ENCODE measurements at places on chromosomes 1 and 21.

GRCh38 chr1:23417570-23417969, 7.0 kb downstream of the TCEA3 start:
- no peak overlapping the region for H3K27ac ChIP-seq
- peaks cover 9% of the 10 kb centered on the region for H3K4me1 ChIP-seq
- H3K36me3 ChIP-seq = peaks cover 11% of the 10 kb centered on the region
- H3K4me3 ChIP-seq = no peak overlapping the region
- no peak for DNase-seq
- no peaks in the 10 kb centered on the region for H3K27me3 ChIP-seq

DNA sequence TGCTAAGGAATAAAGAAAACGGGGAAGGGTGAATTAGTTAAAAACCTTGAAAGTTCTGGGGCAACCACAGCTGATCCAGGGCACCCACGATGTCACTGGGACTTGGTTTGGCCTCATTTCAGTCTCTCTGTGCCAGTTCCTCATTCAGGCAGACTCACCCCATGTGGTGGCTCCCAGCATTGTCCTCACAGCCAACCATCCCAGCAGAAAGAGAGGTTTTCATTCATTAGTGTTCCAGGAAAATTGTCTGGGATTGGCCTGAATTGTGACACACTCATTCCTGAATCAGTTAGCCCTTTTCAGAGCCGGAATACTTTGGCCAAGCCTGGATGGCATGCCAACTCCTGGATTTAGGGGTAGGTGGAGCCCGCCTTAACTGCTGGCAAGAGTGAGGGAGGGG, 367.7 kb downstream of the PRDM2 start:
- no peak overlapping the region for H3K4me3 ChIP-seq
- no peak overlapping the region for H3K27ac ChIP-seq
- H3K36me3 ChIP-seq = no peaks in the 10 kb centered on the region
- no peaks in the 10 kb centered on the region for H3K27me3 ChIP-seq

GRCh38 chr1:94989398-94989797, 62.5 kb upstream of the CNN3 start:
- H3K27ac ChIP-seq = no peak overlapping the region
- no peak overlapping the region for H3K4me3 ChIP-seq
- no peaks in the 10 kb centered on the region for H3K27me3 ChIP-seq
- no peak for DNase-seq

DNA sequence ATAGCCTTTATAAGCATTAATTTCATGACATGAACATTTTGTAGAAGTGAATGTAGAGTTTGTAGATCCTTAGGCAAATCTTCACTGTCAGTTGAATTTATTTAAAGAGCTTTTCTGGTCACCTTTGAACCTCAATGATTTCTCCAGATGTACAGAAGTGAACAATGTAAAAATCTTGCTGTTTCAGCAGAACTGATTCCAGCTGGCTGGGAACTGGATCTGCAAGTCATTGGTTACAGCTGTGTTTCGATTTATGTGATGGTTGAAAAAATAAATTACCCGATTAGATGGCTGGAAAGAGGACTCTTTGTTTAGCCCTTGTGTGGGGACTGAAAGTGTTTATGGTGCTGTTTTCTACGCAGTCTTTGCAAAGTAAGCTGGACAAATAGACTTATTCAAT, 849.8 kb downstream of the USP25 start:
- H3K27ac ChIP-seq = peak overlapping the region; percentile 27
- peaks cover 16% of the 10 kb centered on the region for H3K4me1 ChIP-seq
- no peak for DNase-seq
- no peaks in the 10 kb centered on the region for H3K27me3 ChIP-seq
- peak overlapping the region; percentile 35 for H3K4me3 ChIP-seq

DNA sequence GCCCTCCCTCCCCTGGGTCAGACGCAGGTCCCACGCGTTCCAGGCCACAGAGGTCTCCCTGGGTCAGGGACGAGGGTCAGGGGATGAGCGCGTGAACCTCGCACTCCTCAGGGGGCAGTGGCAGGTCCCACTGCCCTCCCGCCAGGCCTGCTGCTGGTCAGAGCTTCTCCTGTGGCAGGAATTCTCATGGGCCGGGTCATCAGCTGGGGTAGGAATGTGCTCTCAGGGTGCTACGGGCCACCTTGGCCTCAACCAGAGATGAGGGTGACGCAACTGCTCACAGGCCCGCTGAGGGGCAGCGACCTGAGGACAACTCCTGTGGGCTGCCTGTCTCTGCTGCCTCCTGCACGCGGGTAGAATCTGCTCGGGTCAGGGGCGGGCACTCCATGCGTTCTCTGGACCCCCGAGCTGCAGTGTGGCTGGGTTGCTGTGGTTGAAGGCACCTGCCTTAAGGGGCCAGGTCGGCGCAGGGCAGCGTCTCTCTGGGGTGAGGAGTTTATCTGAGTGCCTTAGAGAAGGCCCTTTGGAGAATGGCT, 128.8 kb downstream of the PRDM16 start:
- no peak overlapping the region for H3K4me3 ChIP-seq
- no peaks in the 10 kb centered on the region for H3K27me3 ChIP-seq
- no peak for DNase-seq
- H3K36me3 ChIP-seq = no peaks in the 10 kb centered on the region
- peaks cover 85% of the 10 kb centered on the region for H3K4me1 ChIP-seq

DNA sequence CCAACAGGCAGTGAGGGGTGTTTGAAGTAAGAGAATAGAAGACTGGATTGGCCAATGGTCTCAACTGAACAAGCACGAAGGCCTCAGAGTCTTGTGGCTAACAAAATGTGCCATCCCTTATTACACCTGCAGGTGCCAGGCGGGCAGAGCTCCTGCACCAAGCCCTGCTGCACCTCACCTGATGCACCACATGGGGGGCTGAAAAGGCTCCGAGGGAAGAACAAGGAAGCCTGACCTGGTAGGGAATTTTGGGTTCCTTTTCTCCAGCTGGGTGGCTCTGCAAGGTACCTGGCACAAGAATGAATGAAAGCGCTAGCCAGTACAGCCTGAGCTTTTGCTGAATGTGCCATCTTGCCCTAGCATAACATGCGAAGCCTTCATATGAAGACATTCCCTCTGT, 9.7 kb downstream of the HSD3B1 start:
- DNase-seq = no peak
- H3K4me3 ChIP-seq = no peak overlapping the region
- no peaks in the 10 kb centered on the region for H3K4me1 ChIP-seq
- H3K27me3 ChIP-seq = no peaks in the 10 kb centered on the region
- no peak overlapping the region for H3K27ac ChIP-seq

- H3K4me3 ChIP-seq = no peak overlapping the region
- no peaks in the 10 kb centered on the region for H3K27me3 ChIP-seq
- DNase-seq = no peak
- no peaks in the 10 kb centered on the region for H3K36me3 ChIP-seq
Observed at GRCh38 chr1:151936653-151937052, 27.3 kb upstream of the THEM4 start.

DNA sequence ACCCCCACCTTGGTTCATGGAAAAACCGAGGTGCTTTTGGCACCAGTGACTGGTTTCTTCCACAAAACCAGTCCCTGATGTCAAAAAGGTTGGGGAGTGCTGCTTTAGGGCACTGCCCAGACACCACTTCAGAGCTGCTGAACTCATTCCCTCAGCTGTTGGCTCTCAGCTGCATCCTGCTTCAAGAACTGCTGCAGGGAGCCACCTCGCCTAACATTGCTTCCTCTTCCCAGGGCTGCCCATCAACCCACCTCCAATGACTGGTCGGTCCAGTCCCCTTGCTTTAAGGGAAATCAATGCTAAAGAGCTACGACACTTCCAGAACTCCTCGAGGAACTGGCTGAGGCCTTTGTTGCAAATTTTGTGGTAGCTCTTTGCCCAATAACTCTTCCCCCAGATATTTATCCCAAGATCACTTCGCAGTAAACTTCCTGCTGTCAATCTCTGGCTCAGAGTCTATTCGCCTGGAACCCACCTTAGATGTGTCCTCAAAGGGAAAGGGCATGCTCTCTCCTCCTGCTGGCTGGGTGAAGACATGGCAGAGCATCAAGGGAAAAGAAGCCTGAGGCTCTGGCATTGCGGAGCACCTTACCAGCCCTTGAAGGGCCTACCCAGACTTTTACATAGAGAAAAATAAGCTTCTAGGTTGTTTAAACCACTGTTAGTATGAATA, 29.0 kb downstream of the C1orf52 start:
- H3K4me3 ChIP-seq = no peak overlapping the region
- H3K27me3 ChIP-seq = no peaks in the 10 kb centered on the region
- no peaks in the 10 kb centered on the region for H3K36me3 ChIP-seq
- no peak for DNase-seq

DNA sequence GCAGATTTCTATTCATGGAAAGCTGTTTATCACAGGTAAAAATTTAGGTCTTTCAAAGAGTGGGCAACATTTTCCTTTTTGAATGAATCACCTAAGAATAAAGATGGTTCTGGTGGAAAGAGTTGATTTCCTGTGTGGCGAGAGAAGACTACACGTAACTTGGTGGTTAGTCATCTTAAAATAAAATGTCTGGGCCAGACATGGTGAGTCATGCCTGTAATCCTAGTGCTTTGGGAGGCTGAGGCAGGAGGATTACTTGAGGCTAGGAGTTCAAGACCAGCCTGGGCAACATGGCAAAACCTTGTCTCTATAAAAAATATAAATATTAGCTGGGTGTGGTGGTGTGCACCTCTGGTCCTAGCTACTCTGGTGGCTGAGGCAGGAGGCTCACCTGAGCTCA, 65.7 kb downstream of the DISP1 start:
- H3K4me3 ChIP-seq = no peak overlapping the region
- no peaks in the 10 kb centered on the region for H3K27me3 ChIP-seq
- peaks cover 4% of the 10 kb centered on the region for H3K4me1 ChIP-seq
- H3K36me3 ChIP-seq = no peaks in the 10 kb centered on the region
- no peak for DNase-seq

- DNase-seq = no peak
- H3K27ac ChIP-seq = no peak overlapping the region
- no peak overlapping the region for H3K4me3 ChIP-seq
- H3K4me1 ChIP-seq = no peaks in the 10 kb centered on the region
Observed at GRCh38 chr1:30101487-30102227, 621.7 kb downstream of the MATN1 start.

DNA sequence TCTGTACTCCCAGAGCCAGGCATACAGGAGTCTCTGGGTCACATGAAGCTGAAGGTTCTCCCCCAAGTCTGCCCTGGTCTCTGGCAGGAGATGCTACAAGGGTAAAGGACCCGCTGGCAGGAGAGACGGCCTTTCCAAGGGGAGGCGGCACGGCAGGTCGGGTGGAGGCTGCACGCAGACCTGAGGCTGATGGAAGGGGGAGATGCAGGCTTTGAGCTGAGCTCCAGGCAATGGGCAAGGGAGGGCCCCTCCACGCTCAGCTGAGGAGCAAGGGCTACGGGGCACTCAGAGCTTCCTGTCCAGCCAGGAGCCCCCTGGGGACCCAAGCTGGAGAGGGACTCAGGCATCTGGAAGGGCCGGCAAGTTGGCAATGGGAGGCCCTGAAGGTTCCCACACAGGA, 50.3 kb downstream of the MEGF6 start:
- peaks cover 11% of the 10 kb centered on the region for H3K4me1 ChIP-seq
- no peaks in the 10 kb centered on the region for H3K36me3 ChIP-seq
- H3K27ac ChIP-seq = no peak overlapping the region
- H3K4me3 ChIP-seq = no peak overlapping the region
- no peaks in the 10 kb centered on the region for H3K27me3 ChIP-seq
- DNase-seq = no peak

DNA sequence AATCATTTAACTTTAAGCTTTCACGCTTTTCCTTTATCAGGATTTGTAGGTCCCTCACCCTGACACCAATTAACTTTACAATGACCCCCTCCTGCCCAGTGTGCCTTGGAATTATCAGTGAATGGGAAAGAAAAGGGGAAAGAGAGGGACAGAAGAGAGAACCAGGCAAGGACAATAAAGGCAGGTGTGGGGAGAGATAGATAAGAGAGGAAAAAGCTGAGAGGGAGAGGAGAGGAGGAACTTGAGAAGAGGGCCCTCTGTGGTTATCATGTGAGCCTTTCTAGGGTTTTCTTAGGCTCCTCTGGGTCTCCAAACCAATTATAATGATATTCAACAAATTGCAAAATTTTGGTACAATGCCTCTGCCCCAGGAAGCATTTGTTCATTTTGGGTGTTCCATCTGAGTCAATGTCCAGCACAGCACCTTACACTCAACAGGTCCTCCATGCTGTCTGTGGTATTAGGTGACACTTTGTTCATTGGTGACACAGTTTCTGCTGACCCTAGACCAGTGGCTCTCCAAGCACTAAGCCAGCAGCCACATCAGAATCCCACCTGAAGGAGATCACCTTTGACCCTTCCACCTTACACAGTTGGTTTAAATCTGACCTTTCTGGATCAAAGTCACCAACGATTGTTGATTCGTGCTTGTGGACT, 14.2 kb downstream of the AKNAD1 start:
- H3K36me3 ChIP-seq = no peaks in the 10 kb centered on the region
- no peaks in the 10 kb centered on the region for H3K27me3 ChIP-seq
- no peak for DNase-seq
- H3K4me3 ChIP-seq = no peak overlapping the region
- H3K4me1 ChIP-seq = peaks cover 11% of the 10 kb centered on the region
- H3K27ac ChIP-seq = peak overlapping the region; percentile 42

GRCh38 chr1:239128541-239128940, 257.8 kb upstream of the CHRM3 start:
- H3K36me3 ChIP-seq = no peaks in the 10 kb centered on the region
- DNase-seq = no peak
- no peak overlapping the region for H3K4me3 ChIP-seq
- H3K4me1 ChIP-seq = no peaks in the 10 kb centered on the region

DNA sequence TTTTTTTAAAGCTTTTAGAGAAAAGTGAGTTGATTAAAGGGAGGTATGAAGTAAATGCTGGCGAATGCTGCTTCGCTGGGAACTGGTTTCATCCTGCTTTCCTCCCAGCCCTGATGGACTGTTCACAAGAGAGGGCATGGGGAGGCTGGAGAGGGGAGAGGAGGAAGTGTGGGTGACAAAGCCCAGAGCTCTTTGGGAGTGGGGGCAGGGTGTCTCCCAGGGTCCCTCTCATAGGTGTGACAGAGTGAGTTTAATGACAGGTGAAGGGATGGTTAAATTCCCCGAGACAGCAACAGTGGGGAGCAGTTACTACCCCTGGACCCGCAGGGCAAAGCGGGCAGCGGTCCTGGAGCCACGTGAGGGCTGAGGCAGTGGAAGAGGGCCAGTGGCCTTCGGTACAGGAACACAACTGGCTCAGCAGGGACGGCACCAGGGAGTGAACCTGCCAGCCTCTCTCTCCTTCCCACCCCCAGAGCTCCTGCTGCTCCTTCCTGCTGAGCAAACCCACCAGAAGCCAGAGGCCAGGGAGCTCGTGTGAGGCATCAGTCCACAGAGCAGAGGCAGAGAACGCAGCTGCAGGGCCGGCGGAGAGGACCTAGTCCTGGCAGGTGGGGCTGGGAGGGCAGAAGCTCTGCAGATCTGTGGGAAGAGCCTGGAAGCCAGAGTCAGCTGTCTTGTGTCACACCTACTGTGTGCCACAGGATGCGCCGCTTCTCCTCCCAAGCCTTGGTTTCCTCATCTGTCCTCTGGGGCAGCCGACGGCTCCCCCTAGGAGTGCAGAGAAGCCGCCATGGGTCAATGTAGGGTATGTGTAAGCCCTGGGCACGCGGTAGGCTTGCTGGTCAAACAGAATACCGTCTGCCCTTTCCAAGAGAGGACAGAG, 20.9 kb upstream of the LRP8 start:
- no peak overlapping the region for H3K4me3 ChIP-seq
- H3K36me3 ChIP-seq = no peaks in the 10 kb centered on the region
- H3K27me3 ChIP-seq = no peaks in the 10 kb centered on the region
- no peak for DNase-seq
- H3K27ac ChIP-seq = no peak overlapping the region
- H3K4me1 ChIP-seq = no peaks in the 10 kb centered on the region
